ENCODE measurements at places on chromosomes 7 and 10.

DNA sequence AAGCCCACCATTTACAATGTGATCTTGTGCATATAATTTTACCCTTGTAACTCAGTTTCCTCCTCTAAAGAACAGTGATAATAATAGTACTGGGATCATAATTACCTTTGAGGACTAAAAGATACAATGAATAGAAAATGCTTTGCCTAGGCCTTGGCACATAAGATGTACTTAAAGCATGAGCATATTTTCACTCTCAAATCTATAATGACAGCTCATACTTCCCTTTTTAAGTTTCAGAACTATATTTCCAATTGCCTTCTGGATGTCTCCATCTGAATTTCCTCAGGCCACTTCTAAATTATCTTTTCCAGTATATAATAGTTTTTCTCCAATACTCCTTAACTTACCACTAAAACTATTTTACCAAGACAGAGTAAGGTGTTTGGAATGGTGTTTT, 13.3 kb upstream of the ITGB8 start:
- DNase-seq: no peak

- DNase-seq: peak; percentile 5
Observed at GRCh38 chr7:84841809-84842208, 345.0 kb downstream of the SEMA3D start.

GRCh38 chr7:45065031-45065995, 23.5 kb downstream of the NACAD start:
- no peak for DNase-seq

GRCh38 chr10:110848106-110848505, 23.6 kb upstream of the PDCD4 start:
- DNase-seq: no peak

- peak; percentile 78 for DNase-seq
Observed at GRCh38 chr10:61975391-61975932, 74.0 kb downstream of the ARID5B start.

- no peak for DNase-seq
Observed at GRCh38 chr7:80775482-80775881, 137.0 kb downstream of the CD36 start.

DNA sequence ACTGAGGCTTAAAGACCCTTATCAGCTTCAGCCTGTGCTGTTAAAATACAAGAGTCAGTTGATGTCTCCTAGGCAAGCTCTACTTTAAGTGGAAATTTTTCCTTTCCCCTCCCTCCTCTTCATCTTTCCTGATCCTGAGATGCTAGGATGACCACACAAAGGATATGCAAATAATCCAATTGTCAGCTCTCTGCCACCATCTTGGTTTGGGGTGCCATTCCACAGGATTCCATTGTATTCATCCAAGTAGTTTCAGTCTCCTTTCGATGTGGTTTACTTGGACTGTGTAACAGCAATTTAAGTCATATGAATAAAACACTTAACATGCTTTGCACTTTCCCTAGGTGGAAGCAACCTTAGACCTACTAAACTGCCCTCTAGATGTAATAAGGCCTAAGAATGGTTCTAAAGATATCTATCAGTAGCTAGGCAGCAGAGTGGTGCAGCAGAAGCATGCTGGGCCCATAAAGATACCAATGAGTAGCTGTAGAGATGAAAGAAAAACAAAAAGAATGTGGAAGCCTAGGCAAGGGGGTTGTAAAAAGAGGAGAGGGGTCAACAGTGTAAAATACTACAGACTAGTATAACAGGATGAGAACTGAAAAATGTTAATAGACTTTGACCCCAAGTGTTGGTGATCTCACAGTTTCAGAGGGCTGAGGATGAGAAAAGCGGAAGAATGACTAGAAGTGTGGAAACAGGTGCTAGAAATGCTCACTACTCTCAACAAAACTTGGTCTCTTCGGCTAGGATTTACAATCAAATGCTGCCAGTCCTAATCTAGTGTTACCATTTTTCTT, 2.4 kb upstream of the CFAP69 start:
- no peak for DNase-seq

- no peak for DNase-seq
Observed at GRCh38 chr10:81575036-81575435, 300.0 kb upstream of the NRG3 start.

DNA sequence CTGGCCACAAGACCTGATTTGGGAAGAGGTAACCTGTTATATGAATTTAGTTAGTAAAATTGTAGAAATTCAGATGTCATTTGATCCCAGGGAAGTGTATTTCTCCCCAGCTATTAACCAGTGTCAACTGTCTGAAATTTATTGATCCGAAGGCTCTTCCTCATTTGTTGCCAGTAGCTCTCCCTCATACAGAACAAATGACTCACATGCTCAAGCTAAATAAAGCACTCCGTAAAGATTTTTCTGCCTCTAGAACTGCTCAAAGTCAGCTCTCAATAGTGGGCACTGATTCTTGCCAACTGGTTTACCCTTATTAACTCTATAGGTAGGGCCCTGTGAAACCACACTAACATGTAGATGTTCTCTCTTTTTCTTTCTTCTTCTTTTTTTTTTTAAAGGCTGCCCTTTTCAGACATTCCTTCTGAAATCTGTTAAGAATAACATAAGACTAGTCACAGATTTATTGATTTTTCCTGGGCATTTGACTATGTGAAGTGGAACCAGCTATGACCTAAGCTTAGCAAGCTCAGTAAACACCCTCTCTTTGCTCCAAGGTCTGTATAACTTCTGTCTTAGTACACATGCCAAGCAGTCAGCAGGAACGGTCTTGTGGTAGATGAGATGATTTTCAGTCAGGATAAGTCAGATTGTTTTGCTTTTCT, 21.8 kb downstream of the RPA3 start:
- DNase-seq: no peak

- DNase-seq: peak; percentile 98
Observed at GRCh38 chr10:72243822-72244437, 27.9 kb upstream of the ASCC1 start.

Data from fibroblast of pulmonary artery (primary cell).